Activated naive CD8-positive, alpha-beta T cell treated with anti-CD3 and anti-CD28 coated beads, Interleukin-2, amount 50 U/mL, for 16 hours (primary cell): ENCODE measurements at places on chromosomes 12 and 14.

GRCh38 chr12:108614639-108615038 lies 16.8 kb upstream of the TMEM119 start:
- no peak for DNase-seq

DNA sequence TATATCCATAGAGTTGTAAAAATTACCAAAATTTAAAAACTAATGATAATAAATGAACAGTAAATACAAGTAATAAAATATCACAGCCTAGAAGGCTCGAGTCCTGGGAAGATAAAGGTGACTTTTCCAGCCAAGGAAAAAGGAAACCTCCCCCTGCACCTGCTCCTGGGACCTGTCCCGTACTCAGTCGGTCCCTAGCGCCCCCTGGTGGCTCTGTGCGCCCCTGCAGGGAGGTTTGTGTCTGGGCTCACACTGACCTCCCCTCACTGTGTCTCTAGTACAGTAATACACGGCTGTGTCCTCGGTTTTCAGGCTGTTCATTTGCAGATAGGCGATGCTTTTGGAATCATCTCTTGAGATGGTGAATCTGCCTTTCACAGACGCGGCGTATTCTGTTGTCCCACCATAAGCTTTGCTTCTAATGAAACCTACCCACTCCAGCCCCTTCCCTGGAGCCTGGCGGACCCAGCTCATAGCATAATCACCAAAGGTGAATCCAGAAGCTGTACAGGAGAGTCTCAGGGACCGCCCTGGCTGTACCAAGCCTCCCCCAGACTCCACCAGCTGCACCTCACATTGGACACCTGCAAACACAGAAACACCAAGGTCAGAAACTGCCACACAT lies 1030.4 kb downstream of the TMEM121 start:
- DNase-seq = peak; percentile 61

GRCh38 chr14:88848571-88848970 lies 24.1 kb downstream of the TTC8 start:
- no peak for DNase-seq

GRCh38 chr12:116137318-116137717 lies 140.2 kb downstream of the MED13L start:
- DNase-seq = no peak

GRCh38 chr12:110330124-110330523 lies 49.1 kb downstream of the ATP2A2 start:
- no peak for DNase-seq

DNA sequence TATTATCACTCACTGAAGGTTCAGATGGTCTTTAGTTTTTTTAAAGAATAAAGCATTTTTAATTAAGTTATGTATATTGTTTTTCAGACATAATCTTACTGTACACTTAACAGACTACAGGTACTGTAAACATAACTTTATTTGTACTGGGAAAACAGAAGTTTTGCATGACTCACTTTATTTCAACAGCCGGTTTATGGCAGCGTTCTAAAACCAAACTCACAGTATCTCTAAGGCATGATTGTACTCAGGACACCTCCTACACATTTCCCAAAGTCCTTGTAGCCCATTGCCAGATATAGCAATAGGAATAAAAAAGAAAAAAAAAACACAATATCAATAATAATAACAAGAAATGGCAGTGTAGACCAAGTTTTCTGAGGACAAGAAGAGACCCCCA lies 1341.4 kb downstream of the FSCB start:
- DNase-seq = no peak

DNA sequence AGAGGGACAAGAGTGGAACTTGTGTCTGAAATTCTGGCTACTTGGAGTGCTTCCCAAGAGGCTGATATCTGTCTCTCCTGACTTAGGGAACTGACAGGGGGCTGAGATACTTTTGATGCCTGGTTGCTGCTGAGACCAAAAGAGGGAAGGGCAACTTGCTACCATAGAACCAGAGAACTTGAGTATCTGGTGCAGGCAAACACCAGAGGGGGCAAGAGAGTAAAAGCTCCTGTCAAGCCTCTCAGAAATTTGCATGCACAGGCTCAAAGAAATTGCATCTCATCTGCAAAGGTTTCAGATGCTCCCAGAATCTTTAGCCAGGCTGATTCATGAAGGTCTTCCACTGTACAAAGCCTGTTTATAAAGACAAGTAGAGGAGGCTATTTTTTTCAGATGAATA lies 391.3 kb upstream of the FOXG1 start:
- DNase-seq = no peak

GRCh38 chr14:31307618-31308017 lies 100.0 kb upstream of the HECTD1 start:
- no peak for DNase-seq

DNA sequence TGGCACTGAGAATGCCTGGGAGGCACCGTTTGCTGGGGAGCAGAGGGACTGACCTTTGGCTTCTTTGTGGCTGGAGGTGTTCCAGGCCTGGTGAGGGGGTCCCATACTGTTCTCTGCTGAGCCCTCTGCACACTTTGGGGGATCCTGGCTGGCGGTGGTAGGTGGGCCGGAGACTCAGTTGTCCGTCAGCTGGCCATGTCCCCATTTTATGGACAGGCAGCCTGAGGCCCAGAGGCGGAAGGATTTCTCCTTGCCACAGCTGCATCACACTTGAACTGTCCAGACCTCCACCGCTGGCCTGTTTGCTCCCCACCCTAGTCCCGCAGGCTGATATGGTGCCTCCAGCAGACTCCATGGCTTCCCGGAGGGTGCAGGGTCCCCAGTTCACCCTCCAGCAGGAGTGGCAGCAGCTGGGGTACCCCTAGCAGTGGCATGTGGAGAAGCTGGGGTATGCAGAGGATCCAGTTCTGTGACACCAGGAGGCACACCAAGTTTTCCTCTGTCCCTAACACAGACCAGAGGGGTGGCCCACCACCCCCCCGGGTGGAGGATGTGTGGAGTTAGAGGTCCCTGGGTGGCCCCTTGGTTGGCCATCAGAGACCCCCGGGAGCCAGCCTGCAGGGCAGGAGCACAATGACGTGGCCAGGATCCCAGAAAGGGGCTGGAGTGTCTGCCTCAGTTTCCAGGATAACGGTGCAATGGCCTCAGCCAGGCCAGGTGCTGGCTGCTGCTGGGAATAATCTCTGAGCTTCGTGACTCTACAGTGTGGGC lies 14.8 kb downstream of the SLC25A29 start:
- no peak for DNase-seq

- DNase-seq = no peak
Measured at GRCh38 chr12:113475451-113476175, 3.9 kb upstream of the LHX5 start.

GRCh38 chr14:89654998-89655397 lies 238.0 kb upstream of the FOXN3 start:
- DNase-seq = no peak

DNA sequence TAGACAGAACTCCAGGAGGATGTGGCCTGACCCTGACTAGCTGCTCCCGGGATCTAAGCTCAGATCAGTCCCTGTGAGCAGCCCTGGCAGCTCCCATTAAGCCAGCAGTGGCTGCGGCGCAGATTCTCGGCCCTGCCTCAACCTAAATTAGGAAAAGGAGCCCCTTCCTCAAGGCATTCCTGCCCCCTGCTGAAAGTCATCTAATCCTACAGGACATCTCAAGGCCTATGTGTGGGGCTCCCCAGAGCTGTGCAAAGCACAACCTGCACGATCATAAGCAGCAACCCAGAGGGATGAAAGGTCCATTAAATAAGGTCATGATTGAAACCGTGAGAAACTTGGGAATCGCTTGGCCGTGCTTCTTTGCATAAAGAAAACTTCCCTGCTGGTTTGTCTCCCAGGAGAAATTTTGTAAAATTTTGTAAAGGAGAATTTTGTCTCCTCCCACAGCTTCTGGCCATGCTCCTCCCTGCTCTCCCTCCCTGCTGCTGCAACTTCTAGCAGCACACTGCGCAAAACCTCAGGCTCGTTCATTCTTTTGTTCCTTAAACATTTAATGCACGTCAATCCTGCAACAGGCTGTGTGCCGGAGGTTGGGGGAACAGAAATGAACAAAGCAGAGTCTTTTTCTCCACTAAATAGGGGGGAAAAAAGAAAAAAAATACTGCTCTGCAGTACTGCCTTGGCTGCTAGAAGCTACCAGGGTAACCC lies 96.6 kb upstream of the SLC35F4 start:
- DNase-seq = no peak

DNA sequence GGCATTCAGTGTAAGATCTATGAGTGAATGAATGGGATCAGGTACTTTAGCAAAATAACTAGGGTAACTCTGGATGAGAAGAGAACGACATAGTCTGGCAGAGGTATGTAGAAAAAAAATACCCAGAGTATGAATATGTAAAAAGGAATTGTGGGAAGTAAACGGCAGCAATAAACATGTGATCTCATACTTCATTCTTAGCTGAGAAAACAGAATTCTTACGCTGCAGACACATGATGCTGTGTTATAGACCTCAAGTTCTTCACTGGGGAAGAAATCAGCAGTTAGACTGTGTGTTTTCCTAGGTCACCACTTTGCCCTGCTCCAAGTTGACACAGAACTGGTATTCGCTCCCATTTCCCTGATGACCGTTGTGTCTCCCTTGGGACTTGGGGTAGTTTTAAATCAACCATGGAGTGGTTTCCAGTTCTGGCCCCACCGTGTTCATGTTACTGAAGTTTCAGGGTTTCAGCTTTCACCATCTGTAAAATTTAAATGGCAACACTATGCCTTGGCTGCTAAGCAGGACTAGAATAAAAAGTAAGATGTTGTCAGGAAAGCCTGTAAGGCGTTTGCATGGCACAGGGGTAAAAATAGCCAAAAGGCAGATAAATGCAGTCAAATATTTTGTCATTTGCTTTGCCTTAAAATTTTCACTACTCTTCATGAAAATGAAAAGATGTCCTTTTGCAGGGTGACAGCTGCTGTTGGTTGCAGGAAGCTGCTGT lies 223.7 kb downstream of the PELI2 start:
- DNase-seq = no peak

DNA sequence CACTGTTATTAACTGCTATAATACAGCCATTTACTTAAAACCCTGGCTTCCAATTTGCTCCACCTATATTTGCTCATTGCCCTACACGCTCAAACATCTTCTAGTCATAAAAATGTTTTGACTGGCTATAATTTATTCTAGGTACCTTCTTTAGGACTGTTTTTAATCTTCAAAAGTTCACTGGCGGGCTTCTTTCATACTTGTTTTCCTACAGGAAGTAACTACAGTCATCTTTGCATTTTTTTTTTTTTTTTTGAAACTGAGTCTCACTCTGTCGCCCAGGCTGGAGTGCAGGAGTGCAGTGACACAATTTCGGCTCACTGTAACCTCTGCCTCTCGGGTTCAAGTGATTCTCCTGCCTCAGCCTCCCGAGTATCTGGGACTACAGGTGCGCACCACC lies 32.5 kb downstream of the MPHOSPH9 start:
- no peak for DNase-seq

DNA sequence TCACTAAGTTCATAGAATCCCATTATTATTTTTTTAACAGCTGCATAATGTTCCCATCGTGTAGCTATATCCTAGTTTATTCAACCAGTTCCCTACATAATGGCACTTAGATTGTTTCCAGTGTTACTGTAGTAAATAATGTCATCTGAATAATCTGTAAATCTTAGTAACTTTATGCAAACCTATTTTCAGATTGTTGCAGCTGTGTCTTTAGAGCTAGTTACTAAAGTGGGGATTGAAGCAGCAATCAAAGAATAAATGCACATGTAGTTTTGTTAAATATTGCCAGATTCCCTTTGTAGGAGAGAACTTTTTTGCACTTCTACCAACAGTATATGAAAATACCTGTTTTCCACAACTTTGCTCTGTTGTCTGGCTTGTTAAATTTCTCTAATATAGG lies 13.1 kb downstream of the ARID2 start:
- DNase-seq = no peak

DNA sequence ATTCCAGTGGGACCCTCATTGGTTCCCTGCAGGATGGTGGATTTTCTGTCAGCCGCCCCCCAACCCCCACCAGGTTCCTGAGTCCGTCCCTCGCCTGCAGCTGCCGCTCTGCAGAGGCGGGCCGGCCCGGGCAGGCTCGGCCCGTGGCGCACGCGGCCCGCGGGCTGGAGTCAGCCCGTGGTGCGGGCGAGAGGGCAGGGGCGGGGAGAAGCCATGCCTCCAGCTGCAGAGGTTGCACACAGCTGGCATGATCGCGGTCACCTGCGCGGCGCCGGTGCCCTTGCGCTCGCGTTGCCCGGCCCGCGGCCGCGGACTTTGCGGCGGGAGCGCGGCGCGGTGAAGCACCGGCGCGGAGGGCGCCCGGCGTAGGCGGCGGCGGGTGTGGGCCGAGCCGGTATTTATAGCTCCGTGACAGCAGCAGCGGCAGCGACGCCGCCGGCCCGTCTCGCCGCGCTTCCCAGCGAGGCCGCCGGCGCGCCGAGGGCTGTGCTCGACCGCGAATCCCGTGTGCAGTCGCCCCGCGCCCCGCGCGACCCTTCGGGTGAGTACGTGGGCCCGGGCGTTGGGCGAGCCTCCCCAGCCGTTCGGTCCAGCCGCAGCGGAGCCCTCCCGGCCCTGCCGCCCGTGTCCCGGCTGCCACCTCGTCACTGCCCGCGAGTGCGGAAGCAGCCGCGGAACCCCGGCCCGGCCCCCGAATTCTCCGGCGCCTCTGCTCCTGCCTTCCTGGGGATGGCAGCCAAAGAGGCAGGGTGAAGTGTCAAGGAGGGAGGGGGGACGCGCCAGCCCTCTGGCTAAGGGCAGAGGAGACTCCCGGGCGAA lies at the start of gene TMEM117:
Gene TMEM117, plus strand, starts transcription at position 426 of the 819 bp plus-strand sequence.
- peak; percentile 7 for DNase-seq

DNA sequence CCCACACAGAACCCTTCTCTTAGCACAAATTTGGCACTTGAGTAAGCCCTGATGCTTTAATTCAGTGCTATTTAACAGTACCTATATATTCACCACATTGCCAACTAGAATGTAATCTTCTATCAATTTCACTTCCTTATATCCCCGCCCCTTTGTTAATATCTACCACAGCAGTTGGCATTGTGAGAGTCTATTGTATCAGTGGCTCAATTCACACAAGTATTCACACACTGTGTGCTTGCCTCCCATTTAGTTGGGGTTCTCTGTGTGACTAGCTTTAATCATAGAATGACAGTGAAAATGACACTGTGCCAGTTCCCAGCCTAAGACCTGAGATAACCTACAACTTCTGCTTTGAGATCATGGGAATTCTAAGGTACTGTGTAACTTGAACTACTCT lies 103.1 kb downstream of the SEC23A start:
- no peak for DNase-seq

GRCh38 chr12:120468325-120468820 lies 1.2 kb downstream of the SRSF9 start:
- DNase-seq = no peak

GRCh38 chr14:52267501-52268278 lies at the start of gene PTGDR:
TSS of gene PTGDR (plus strand) at chr14:52267698. CDS start at chr14:52267815, 117 bp downstream.
- no peak for DNase-seq

DNA sequence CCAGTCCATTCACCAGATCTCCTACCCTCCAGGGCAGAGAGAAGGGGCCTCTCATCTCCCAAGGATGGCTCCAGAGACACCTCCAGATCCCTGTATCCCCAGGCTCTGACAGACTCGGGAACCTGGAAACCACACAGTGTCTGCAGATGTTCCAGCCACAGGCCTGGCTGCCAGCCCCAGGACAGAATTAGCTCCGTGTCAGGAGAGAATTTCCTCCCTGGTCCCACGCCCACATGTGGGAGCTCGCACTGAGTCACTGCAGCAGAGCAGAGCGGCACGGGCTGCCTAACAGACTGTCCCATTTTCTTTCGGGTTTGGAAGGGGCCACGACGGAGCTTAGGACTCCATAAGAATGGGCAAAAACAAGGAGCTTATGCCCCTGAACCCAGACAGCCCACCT lies 33.6 kb downstream of the CMKLR1 start:
- no peak for DNase-seq
